ENCODE measurements at places on chromosomes 6 and 20. TPM values are rescaled to one million over a fixed set of nuclear protein-coding genes. Genes with fewer than 3 reads are reported as not detected.

DNA sequence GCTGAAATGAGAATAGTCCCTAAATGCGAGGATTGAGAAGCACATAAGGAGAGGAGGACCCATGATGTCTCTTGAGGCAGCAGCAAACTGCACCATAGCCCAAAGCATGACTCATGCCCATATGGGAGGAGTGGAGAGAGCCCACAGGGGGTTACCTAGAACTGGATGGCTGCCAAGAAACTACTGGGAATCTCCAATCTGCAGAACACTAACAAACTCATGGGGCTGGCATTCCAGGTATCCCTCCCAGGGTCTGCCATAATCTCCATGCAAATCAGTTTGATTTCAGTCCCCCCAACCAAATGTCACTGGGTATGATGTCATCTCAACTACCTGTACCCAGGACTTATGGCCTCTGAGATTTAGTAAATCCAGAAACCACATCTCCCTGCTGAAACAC, 410.5 kb downstream of the PTPRT start:
- H3K4me3 ChIP-seq, result no peak overlapping the region
- no peaks in the 10 kb centered on the region for H3K4me1 ChIP-seq
- no peaks in the 10 kb centered on the region for H3K27me3 ChIP-seq
- H3K27ac ChIP-seq, result no peak overlapping the region
- DNase-seq, result no peak

Gene TMEM217
- total RNA-seq, result 1.5 TPM

Gene USP49
- 4.7 TPM for total RNA-seq

DNA sequence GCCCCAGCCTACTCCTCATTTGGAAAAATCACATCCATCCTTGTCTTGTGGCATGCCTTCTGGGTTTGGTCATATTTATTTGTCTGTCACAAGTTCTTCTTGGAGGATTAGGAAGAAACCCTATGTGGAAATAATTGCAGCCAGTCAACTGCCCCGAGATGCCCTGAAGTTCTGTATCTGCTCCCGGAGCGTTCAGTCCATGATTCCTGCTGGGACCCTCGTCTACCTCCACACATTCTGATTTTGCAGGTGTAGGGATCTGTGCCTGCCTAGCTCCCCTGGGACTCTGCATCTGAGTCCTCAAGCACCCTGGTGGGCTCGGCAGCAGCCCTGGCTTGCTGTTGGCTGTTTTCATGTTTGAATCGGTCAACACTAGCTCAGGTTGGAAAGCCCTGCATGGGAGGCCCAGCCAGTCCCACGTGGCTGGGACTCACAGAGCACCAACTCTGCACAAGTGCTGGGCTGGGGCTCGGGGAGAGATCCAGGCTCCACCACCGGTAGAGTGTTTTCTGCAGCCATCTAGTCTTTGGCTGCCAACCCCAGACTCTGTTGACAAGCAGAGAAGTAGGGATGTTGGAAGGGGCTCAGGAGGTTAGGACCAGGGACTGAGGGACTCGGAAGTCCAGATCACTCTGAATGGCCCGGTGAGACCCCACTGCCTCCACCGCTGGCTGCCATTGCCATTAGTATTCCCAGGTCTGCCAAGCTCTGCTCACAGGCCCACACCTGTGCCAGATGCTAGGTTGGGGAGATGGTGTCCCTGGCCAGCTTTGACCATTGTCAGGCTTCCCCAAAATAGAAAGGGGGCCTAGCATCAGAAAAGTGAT, 183.5 kb upstream of the CST7 start:
- no peaks in the 10 kb centered on the region for H3K36me3 ChIP-seq
- H3K27ac ChIP-seq, result no peak overlapping the region
- no peaks in the 10 kb centered on the region for H3K4me1 ChIP-seq
- DNase-seq, result no peak

- H3K36me3 ChIP-seq, result no peaks in the 10 kb centered on the region
- DNase-seq, result no peak
Measured at GRCh38 chr6:121932076-121932991, 467.1 kb upstream of the HSF2 start.

Gene YIPF3
- total RNA-seq, result 70.8 TPM

Gene MUC21
- not detected for total RNA-seq

Gene PRND
- 0.05 TPM for total RNA-seq

DNA sequence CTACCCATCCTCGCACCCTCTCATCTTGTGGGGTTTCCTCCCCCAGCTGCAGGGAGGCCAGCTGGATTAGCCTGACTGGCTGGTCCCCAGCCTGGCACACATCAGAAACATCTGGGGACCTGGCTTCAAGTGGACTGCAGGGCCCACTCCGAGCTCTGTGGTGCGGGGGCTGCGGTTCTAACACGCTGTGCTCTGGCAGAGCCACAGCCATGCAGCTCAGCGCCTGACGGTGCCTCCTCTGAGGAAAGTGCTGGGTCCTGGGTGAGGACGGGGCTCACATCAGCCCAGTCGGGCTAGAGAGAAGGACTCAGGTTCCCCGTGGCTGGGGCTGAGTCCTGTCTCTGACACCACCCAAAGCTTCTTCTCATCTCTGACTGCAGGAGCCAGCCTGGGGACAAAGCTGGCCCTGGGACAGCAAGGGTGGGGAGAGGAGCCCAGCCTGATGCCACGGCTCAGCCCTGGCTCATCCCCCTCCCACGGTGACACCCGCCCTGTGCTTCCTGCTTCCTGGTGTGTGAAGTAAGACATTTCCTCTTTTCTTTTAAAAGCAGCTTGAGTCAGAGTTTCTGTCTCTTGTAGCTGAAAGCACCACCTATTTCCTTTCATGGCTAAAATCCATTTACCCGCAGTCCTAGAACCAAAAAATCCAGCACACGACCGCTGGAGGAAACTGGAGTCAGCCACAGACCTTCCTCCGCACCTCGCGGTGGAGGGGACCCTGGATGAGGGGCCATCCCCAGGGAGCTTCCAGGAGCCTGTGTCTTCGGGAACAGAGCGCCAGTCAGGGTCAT, 127.4 kb upstream of the AFDN start:
- no peak overlapping the region for H3K4me3 ChIP-seq
- no peaks in the 10 kb centered on the region for H3K36me3 ChIP-seq
- H3K27me3 ChIP-seq, result no peaks in the 10 kb centered on the region
- DNase-seq, result no peak
- H3K4me1 ChIP-seq, result peaks cover 5% of the 10 kb centered on the region

DNA sequence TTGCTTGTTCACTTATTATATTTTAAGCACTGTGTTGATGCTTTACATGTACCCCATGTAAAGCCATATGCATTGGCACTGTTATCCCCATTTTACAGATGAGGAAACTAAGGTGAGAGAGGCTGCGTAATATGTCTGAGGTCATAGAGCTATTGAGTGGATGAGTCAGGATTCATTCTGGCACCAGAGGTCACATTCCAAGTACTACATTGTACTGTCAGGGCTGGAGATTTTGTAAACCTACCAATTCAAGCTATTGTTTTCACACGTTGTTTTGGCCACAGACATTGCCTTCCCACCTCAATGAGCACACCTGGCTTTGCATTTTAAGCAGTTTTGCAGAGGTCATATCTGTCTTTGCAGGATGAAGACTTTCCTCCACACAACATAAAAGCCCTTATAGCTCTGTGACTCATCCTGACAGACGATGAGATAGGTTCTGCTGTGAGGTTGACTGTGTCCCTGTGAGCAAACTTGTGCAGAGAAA, 33.2 kb downstream of the ANKS1A start:
- H3K4me3 ChIP-seq, result no peak overlapping the region
- peaks cover 9% of the 10 kb centered on the region for H3K4me1 ChIP-seq
- H3K27ac ChIP-seq, result no peak overlapping the region
- H3K36me3 ChIP-seq, result no peaks in the 10 kb centered on the region
- DNase-seq, result no peak

GRCh38 chr6:105994118-105994590, 92.0 kb upstream of the PRDM1 start:
- peak overlapping the region; percentile 64 for H3K4me3 ChIP-seq
- H3K27ac ChIP-seq, result peak overlapping the region; percentile 73
- H3K36me3 ChIP-seq, result no peaks in the 10 kb centered on the region
- no peaks in the 10 kb centered on the region for H3K27me3 ChIP-seq
- no peaks in the 10 kb centered on the region for H3K4me1 ChIP-seq
- DNase-seq, result peak; percentile 33
